ENCODE measurements at places on chromosomes 16 and 17. TPM values are rescaled to one million over a fixed set of nuclear protein-coding genes. Genes with fewer than 3 reads are reported as not detected.

PRR35 gene
- total RNA-seq: not detected

TMEM92 gene
- not detected for total RNA-seq

TMC8 gene
- 18.3 TPM for total RNA-seq

LGALS9 gene
- total RNA-seq: 14.3 TPM

KRTAP2-2 gene
- not detected for total RNA-seq

CD300E gene
- total RNA-seq: 1.8 TPM

CDRT15L2 gene
- not detected for total RNA-seq

RANBP10 gene
- total RNA-seq: 11.4 TPM

PIMREG gene
- not detected for total RNA-seq

OR3A3 gene
- total RNA-seq: not detected

KRT33A gene
- not detected for total RNA-seq

C16orf46 gene
- total RNA-seq: not detected

BBS2 gene
- total RNA-seq: 79.8 TPM

CBFA2T3 gene
- total RNA-seq: 3.3 TPM

KRTAP9-8 gene
- not detected for total RNA-seq

KRTAP9-4 gene
- not detected for total RNA-seq

TMEM114 gene
- total RNA-seq: not detected

ANKS4B gene
- total RNA-seq: not detected

RAC3 gene
- total RNA-seq: 14.7 TPM

TM4SF5 gene
- total RNA-seq: not detected

SMYD4 gene
- total RNA-seq: 19.9 TPM

ZFHX3 gene
- total RNA-seq: 36.3 TPM

PRSS22 gene
- not detected for total RNA-seq
